Stimulated activated CD4-positive, alpha-beta T cell treated with anti-CD3 and anti-CD28 coated beads, Interleukin-4, amount 100 ng/mL, for 1 hour (primary cell): ENCODE measurements at places on chromosomes 3 and 15.

DNA sequence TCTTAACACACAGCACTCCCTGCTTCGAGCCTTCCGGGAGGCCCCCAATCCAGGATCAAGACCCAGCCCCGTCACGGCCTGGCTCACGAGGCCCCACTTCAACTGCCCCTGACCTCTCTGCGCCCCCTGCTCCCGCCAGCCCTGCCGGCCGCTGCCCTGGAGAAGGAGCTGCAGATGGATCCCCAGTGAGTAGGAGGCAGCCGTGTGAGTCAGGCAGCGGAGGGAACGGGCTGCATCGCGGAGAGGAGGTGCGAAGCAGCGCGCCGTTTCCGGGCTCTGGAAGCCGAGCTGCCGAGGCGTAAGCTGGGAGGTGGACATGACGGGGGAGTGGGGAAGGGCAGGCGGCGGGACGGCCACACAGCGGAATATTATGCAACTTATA is 133.4 kb downstream of the TPRA1 start:
- DNase-seq = peak; percentile 28

GRCh38 chr3:172098698-172099494 is 59.5 kb downstream of the FNDC3B start:
- no peak for DNase-seq

DNA sequence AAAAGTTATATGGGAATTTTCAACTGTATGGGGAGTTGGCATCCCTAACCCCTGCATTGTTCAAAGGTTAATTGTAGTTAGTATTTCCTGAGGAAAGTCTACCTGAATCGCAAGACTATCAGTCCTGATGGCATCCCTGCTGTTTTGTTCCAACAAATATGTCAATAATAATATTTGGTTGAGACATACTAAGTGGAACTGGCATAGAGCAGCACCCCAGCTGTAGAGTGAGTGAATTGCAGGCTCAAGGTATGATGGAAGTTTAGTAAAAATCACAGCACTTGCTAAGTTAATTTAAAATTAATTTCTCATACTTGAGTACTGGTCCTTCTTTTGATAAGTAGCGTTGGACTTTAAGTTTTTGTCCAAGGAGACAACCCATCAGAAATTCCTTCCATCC is 18.0 kb upstream of the COMMD2 start:
- DNase-seq = no peak

DNA sequence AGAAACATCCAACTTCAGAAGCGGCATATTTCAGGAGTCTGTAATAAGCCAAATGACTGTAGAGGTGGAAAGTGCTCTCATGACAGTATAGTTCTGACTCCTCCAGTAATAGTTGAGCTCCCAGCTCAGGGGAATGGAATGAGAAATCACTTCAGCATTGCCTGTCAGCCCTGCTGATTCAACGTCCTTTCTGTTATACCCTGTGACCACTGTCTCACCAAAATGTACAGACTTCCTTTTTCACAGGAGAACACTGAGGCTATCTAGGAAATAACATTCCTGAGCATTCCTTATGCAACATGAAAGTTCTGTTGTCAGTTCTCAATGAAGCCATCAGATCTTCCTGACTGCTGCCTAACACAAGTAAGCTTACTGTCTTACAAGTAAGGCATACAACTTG is 284.5 kb upstream of the MME start:
- no peak for DNase-seq

- no peak for DNase-seq
Measured at GRCh38 chr15:64209680-64210334, 47.0 kb upstream of the PPIB start.

GRCh38 chr3:157104521-157104920 is 55.4 kb downstream of the CCNL1 start:
- DNase-seq = no peak

GRCh38 chr3:187265461-187265955 is 26.0 kb downstream of the MASP1 start:
- no peak for DNase-seq

GRCh38 chr15:41633609-41634008 is 26.6 kb upstream of the MGA start:
- no peak for DNase-seq

- DNase-seq = no peak
Measured at GRCh38 chr3:55000546-55000945, 72.7 kb upstream of the LRTM1 start.

- no peak for DNase-seq
Measured at GRCh38 chr3:183548262-183548769, 7.2 kb downstream of the KLHL6 start.

DNA sequence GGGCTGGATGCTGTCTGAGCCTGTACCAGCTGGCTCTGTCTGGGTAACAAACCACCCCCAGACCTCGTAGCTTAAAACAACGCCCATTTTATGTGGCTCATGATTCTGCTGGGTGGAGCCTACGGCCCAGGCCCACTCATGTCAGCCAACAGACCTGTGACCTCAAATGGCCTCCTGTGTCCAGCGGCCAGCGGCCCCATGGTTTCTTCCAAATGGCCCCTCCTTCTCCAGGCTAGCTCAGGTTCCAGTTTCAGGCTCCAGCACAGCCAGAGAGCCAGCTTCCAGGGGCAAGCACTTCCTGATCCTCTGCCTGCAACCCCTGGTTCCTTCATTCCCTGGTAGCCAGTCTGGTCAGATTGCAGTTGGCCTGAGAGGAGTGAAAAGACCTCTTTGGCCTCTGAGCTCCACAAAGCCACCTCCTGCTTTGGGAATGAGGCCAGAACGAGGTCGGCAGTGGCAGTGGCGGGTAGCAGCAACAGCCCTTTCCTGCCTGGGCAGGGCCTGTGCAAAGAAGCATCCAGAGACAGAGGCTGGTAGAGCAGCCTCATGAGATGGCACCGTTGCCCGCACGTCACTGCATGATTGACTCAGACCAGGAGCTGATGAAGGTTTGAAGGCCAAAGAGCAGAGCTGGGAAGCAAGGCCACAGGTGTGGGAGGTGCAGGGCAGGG is 21.0 kb upstream of the PLXNA1 start:
- no peak for DNase-seq

GRCh38 chr3:47003461-47004368 is 24.2 kb downstream of the NBEAL2 start:
- peak; percentile 1 for DNase-seq

DNA sequence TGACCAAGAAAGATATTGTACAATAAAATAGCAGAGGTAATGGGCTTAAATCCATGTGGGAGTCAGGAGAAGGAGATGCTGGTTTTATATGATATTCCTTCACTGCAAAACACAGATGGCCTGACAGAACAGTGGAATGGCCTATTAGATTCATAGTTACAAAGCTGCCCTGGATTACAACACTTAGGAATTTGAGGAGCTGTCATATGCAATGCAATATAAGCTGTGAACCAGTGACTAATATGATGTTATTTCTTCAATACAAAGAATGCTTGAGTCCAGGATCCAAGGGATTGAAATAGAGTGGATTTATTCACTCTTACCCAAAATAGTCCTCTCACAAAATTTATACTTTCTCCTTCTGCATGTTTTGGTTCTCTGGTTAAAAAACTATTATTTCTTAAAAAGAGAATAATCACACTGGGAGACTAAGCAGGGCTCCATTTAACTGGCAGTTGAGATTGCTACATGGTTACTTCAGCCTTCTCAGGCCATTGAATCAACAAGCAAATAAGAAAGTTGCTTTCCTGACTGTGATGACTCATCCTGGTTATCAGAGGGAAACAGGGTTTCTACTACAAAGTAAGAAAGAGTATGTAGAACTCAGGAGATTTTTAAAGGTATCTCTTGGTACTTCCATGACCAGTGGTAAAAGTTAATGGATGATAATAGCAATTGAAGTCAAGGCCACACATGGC is 79.8 kb upstream of the ZPLD1 start:
- DNase-seq = no peak

DNA sequence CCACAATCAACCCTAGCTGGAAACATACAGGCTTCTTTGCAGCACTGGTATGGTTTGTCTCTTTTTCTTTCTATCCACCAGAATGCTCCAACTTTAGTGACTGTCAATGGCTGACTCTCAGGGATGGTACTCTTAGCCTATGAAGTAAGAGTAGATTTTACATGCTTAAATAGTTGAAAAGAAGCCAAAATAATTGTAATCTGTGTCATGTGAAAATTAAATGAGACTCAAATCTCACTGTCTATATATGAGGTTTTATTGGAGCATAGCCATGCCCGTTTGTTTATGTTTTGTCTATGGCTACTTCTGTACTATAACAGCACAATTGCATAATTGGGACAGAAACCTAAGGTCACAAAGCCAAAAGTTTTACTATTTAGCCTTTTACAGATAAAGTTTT is 29.1 kb upstream of the PDZRN3 start:
- DNase-seq = no peak

DNA sequence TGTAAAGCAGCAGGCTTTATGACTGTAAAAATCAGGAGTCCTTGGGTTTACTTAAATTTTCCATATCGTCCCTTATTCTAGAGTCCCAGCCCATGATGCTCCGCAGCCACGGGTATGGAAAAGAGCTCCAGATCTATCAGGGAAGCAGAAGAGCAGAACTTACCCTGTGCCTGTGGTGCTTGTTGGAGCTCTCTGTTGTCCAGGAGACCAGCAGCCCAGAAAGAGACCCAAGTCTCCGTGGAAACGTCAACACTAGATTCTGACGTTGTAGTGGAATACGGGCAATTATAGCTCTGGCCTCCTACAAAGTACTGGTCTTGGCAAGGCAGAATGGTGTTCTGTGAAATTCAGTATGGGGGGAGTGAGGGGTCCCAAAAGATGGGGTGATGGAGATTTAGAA is 2.0 kb downstream of the GMNC start:
- DNase-seq = no peak

DNA sequence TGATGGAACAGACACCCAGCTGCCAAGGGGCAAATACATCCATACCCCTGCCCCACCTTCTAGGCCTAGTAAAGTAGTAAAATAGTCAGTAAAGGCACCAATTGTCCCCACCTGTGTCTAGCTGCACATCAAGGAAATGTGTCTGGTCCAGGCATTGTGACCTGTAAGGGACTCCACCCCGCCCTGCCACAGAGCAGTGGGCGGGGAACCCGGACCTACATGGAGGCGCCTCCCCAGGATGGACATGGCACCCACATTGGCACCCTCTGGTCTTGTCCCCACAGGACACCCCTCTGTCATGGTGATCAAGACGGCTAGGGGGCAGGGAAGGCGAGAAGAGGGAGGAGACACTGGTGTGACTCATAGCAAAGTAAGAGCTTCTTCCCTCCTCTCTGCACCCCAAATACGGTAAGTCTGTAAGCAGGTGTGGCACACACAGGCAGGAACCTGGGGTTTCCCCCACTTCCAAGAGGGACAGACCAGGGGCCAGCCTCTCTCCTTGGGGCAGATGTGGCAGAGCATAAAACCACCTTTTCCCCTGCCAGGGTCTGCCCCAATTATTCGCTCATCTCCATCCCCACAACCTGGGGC is 13.5 kb upstream of the LINGO1 start:
- no peak for DNase-seq

DNA sequence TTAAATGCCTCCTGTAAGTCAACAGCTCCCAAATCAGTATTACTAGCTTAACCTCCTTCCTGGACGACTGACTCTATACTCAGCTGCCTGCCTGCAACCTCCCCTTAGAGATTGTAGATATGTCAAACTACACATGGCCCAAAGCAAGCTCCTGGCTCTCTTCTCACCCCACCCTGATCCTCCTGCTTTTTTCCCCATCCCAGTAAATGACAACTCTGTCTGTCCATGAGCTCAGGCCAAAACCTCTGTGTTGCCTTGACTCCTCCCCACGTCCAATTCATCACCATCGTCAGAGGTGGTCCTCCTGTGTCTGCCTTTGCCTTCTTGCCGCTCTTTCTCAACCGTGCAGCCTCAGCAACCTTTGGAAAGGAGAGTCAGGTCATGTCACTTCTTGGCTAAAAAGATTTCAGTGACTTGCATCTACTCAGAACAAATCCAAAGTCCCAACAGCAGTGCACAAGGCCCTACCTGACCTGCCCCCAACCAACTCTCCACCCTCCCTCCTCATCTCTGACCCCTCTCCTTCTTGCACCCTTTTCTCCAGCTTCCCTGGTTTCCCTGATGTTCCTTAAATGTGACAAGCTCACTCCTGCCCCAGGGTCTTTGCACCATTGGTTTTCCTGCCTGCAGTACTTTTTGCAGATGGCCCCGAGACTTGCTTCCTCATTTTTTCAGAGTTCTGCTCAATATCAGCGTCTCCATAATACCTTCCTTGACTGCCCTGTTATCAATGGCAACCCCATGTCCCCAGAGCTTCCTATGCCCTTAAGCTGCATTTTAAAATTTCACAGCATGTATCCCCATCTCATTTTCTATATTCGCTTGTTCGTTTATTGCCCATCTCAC is 52.8 kb downstream of the LSM3 start:
- no peak for DNase-seq

- no peak for DNase-seq
Measured at GRCh38 chr3:7754653-7755441, 746.8 kb upstream of the LMCD1 start.

GRCh38 chr3:113910966-113911365 is 36.8 kb upstream of the ZDHHC23 start:
- no peak for DNase-seq

- DNase-seq = no peak
Measured at GRCh38 chr15:83283813-83284558, 478 bp downstream of the BNC1 start.

- DNase-seq = no peak
Measured at GRCh38 chr3:120642368-120642948, 39.6 kb downstream of the HGD start.

GRCh38 chr15:61118885-61119284 is 110.2 kb downstream of the RORA start:
- no peak for DNase-seq
